Cerebellar nuclear complex (tissue), 1 donor: ENCODE measurements at places on chromosomes 6 and 20.

GRCh38 chr6:123838505-123839234, 35.0 kb downstream of the NKAIN2 start:
- DNase-seq: no peak

GRCh38 chr20:4189375-4189774, 174.0 kb upstream of the RNF24 start:
- DNase-seq: no peak

GRCh38 chr6:26170181-26170580, 83.0 kb downstream of the HFE start:
- DNase-seq: no peak

GRCh38 chr6:39803872-39804271, 11.7 kb downstream of the DAAM2 start:
- DNase-seq: no peak

- DNase-seq: no peak
These were observed 61.7 kb downstream of the RIPOR3 start for GRCh38 chr20:50629670-50630045.

- DNase-seq: no peak
These were observed 436.2 kb downstream of the CBLN4 start for GRCh38 chr20:55569084-55569483.

- no peak for DNase-seq
These were observed 29.6 kb upstream of the MPC1 start for GRCh38 chr6:166412156-166412910.

GRCh38 chr6:154462425-154462824, 48.1 kb downstream of the CNKSR3 start:
- no peak for DNase-seq

DNA sequence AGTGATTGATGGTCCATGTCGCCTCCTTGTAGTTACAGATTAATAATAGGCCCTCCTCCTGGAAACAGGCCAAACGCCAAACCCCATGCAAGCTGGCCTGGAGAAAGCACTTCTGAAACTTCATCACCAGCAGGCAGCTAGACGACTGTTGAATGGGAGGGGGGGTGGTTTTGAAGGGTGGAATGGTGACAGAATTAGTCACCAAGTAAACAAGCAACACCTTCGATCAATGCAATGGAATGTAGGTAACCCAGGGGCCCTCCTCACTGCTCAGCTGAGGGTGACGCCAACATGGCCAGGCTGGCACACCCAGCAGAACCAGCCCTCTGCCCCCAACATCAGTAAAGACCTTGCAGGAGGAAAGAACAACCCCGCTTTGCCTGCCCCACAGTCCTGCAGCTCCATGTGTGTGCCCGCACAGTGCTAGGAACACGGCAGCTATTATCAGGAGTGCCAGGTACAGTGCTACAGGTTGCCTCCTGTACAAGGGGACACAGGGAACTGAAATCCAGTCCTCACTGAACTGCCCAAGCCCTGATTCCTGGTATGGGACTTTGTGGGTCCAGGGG, 2.7 kb downstream of the BCAS1 start:
- no peak for DNase-seq

DNA sequence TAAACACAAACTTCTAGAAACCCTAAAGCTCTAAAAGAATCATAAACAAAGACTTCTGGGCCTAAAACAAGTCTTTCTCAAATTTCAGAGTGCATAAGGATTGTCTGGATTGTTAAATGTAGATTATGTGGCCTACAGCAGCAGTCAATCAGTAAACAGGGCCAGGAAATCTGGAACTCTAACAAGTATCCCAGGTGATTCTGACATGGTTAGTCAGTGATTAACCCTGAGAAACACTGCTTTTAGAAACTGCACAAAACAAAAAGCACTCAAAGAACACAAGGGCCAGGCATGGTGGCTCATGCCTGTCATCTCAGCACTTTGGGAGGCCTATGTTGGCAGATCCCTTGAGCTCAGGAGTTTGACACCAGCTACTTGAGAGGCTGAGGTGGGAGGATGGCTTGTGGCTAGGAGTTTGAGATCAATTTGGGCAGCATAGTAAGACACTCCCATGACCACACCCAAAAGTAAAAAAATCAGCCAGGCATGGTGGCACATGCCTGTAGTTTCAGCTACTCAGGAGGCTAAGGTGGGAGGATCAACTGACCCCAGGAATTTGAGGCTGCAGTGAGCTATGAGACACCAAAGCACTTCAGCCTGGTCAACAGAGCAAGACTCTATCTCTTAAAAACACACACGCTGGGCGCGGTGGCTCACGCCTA, 5.9 kb downstream of the MED20 start:
- no peak for DNase-seq

DNA sequence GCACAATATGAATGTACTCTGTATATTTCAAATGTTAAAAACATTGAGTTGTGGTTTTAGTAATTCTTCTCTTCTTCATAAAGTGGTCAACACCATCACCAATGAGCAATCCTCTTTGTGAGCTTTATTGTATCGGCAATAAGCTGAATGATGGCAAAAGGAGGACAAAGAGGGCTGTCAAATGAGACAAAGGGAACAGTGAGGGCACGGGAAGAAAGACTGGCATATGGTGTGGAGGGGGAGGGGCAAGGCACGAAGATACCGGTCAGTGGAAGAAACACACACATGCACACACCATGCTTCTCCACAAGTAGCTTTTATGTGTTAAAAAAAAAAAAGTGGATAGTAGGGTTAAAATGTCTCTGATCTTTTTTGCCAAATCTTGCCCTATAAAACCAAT, 506.8 kb upstream of the CITED2 start:
- DNase-seq: peak; percentile 26

DNA sequence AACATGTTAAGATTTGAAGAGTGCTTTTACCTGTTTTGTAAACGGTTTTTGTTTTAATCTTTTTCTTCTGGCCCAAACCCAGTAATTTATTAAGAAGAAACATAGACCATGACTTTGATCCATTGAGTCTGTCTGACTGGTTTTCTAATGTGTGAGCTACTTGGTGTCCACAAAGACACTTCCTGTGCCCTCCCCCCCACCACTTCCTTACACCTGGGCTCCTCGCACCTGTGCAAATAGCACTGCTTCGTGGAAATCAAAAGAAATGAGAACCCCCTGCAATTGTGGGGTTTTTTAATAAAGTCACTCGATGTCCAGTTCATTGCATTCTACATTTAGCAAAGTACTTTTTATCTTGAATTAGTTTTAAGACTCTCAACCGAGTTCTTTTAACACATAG, 65.5 kb downstream of the SMOC2 start:
- no peak for DNase-seq

DNA sequence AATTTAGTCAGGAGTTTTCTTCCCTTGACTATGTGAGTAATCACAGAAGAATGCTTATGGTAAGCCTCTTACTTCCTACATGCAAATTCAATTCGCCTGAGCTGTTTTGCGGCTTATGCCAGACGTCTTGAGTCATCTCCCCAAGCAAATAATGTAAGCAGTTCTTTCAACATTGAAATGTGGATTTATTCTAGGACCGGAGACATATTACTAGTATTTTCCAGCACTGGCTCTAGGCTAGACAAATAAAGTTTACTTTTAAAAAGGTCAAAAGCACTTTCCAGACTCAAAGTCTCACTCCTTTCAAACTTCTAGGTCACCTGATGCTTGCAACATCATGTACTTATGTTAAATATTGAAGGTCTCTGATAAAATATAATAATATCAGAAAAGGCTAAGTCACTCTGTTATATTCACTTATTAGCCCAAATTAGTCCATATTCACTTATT, 38.1 kb upstream of the NOX3 start:
- DNase-seq: no peak

DNA sequence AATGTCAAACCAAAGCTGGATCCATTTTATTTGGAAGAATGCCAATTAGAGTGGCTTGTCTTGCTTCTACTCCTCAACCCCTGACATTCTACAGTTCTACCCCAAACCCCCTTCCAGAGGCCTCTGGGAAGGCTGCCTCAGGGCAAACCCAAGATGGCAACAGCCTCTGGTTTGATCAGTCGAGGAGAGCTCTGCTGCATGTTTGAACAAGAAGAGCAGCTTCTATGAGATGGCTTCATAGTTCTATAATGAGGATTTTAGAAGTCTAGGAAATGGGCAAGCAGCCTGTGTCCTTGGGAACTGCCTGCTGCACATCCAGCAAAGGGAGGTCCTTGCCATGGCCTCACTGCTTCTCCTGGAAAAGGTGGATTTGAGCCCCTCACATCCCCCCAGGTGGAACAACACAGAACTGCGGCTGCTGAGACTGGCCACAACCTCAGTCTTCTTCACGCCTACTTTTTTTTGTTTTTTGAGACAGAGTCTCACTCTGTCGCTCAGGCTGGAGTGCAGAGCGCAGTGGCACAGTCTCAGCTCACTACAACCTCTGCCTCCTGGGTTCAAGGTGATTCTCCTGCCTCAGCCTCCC, 37.9 kb downstream of the ZC3H12D start:
- no peak for DNase-seq

GRCh38 chr6:91082311-91082832, 495.5 kb upstream of the MAP3K7 start:
- DNase-seq: no peak

GRCh38 chr20:36861875-36862801, 13.8 kb upstream of the TLDC2 start:
- DNase-seq: no peak

- no peak for DNase-seq
These were observed 875.6 kb downstream of the TFAP2A start for GRCh38 chr6:9539231-9539755.

- peak; percentile 98 for DNase-seq
These were observed at the start of gene OARD1 for GRCh38 chr6:41071923-41072835. OARD1 (minus strand) TSS chr6:41072356; CDS start chr6:41071634, 722 bp downstream.

DNA sequence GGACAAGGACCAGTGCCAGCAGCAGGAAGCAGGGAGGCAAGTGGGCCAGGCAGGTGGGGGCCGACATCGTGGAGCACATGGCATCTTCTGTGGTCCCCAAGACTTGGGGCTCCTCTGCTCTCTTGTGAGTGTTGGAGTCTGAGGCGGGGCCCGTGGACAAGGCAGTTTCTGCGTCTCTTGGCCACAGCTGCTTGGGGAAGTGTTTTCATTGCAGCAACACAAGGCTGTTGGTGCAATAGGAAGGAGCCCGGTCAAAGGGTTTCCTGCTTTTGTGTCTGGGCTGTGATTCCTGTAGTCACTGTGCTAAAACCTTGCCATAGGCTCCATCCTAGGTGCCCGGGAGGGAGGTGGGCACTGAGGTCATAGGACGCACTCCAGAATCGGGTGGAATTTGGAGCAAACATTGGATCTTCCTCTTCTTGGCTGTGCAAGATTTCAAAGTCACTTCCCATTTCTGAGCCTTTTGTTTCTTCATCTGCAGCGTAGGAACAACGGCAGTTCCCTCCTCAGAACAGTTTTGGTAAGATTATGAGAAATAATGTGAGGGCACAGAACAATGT, at the start of gene SIRPB2:
Gene SIRPB2 (minus strand): TSS at position 140 of the 560 bp plus-strand sequence. CDS start 61 bp downstream, at position 79.
- no peak for DNase-seq

DNA sequence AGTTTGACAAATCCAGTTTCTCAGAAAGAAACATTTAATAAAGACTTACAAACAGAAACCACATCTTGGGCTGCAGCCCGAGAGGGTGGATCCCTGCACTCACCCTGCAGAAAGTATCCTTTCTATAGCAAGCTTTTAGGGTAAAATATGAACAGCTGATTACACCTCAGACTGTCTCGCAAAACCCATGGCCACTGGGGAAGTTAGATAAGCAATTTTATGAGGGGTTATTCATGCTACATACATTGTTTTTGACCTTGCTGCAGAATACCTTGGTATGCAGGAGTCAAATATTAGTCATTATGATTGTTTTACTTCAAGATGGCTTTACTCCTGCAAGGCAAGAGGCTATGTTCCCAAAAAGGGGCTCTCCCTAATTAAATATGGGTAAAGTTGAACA, 126.9 kb downstream of the OR2B2 start:
- DNase-seq: no peak

DNA sequence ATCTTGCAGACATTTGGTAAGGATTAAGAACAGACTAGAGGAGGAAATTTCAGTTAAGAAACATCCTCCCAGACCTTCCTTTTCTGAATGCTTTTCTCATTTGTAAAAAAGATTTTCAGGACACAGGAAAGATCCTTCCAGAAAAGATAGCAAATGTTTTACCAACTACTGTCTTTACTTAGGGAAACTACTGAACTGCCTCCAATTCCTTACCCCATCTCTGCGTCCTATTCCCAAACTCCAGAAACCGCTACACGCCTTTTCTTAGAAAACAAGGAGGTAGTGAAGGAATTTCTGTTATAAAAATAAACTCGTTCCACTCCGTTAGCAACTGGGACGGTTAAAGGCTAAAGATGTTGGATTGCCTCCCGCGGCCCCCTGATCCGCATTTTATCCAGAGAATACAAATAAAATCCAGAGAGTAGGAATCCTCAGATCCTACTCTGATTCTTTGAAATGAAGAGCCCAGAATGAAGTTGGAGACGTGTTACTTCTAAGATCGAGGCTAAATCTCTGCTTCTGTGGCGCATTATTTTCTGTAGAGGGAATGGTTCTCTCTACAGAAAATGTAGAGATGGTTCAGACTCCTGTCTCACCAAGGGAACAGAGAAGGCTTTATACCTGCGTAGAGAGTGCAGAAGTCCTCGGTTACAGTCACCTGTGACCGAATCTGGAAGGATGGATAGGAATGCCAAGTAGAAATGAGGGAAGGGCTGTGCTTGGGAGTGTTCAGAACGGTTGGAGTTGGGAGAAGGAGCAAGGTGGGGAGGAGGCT, 133.0 kb downstream of the GPX5 start:
- peak; percentile 72 for DNase-seq

GRCh38 chr20:52251136-52251700, 59.6 kb upstream of the ZFP64 start:
- DNase-seq: no peak

DNA sequence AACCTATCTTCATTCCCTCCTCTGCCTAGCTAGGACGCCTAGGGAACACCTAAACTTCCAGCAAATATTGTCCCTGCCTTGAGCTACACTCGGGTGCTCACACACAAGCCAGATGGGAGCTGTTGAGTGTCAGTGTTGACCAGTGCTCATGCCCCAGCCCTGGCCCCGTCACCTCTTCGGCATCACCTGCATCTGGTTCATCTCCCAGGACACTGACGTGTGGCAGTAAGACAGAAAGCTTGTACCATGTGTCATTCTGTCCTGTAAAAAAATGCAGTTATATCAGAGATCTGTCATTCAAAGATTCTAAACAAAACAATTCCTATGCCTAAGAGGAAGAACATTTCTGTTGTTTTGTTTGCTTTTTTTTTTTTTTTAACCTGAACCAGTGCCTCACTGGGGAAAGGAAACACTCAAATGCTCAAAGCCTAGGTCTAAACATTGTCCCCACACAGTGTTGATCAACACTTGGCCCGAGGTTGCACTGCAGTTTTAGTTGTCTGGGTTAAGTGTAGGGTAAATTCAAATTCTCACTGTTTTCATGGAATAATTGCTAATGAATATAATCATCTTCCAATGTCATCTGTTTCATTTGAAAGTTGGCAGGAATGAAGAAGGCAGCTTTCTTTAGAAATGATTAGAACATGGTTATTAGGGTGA, 102.7 kb upstream of the SASH1 start:
- DNase-seq: no peak
